ENCODE measurements at places on chromosomes 7 and 10. TPM values are rescaled to one million over a fixed set of nuclear protein-coding genes. Genes with fewer than 3 reads are reported as not detected.

Gene WDR86
- polyA plus RNA-seq = 24.3 TPM

Gene DGKI
- polyA plus RNA-seq = 2.2 TPM

Gene SLC39A12
- not detected for polyA plus RNA-seq

Gene HOXA13
- polyA plus RNA-seq = 0.01 TPM

Gene TSC22D4
- 49.4 TPM for polyA plus RNA-seq

Gene HEPACAM2
- 5.5 TPM for polyA plus RNA-seq

Gene PRSS37
- 0.27 TPM for polyA plus RNA-seq

Gene SLC26A4
- polyA plus RNA-seq = 5.7 TPM

Gene CRHR2
- 0.13 TPM for polyA plus RNA-seq

Gene ATP6V1F
- polyA plus RNA-seq = 261 TPM

GRCh38 chr10:132387764-132388210 lies 9.2 kb upstream of the PWWP2B start:
- DNase-seq = no peak

GRCh38 chr7:130010689-130011412 lies 40.3 kb downstream of the ZC3HC1 start:
- peak; percentile 90 for DNase-seq

GRCh38 chr7:134355004-134355525 lies 38.3 kb upstream of the SLC35B4 start:
- DNase-seq = no peak

GRCh38 chr10:76428551-76429367 lies 997.3 kb downstream of the LRMDA start:
- DNase-seq = no peak

GRCh38 chr7:64098-64915 lies 128.1 kb upstream of the FAM20C start:
- DNase-seq = peak; percentile 65

- DNase-seq = peak; percentile 85
Observed at GRCh38 chr7:1555046-1555812, 776 bp downstream of the TMEM184A start.

GRCh38 chr7:70712942-70713341 lies 419.0 kb upstream of the GALNT17 start:
- DNase-seq = no peak

GRCh38 chr7:18429547-18429946 lies 66.0 kb upstream of the HDAC9 start:
- no peak for DNase-seq

DNA sequence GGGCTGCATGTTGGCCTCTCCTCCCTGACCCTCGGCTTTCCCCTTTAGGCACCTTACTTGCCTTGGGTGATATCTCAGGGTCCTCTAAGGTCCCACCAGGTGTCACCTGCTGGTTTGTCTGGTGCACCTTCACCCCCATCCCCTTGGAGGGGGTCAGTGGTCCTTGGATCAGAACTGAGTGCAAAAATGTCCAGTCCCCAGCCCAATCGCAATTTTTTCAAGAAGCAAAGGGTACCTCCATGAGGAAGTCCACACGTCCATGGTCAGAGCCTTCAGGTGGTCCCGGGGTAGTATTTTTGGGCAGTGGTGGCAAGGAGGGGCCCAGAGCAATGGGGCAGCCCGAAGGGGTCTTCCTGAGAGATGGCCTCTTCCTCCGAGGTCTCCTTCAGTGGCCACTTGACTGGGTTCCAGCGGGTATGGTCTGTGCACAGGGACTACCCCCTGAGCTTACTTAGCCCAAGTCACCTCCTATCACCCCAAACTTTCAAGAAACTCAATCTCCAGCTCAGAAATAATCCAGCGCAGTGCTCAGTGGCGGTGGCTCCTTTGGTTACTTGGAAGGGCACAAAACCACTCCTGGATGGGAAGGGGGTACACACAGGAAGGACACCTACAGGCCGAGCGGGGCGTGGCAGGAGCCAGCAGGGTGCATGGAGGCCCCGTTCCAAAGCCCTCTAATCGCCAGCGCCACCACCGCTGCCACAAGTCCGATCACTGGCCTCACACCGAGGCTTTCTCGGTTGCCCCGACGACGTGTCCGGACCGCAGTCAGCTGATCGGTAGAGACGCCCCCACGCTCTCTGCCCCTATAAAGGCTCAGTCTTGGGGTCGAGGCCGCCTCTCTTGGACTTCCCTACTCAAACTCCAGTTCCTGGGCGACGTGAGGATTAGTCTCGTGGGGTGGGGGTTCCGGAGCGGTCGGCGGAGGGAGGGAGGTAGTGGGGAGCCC lies 4.5 kb downstream of the SAP25 start:
- no peak for DNase-seq

GRCh38 chr10:110304394-110304779 lies 333 bp downstream of the SMNDC1 start:
- no peak for DNase-seq

- no peak for DNase-seq
Observed at GRCh38 chr10:86346799-86347665, 19.6 kb downstream of the GRID1 start.

GRCh38 chr7:11434366-11434765 lies 397.6 kb downstream of the THSD7A start:
- no peak for DNase-seq

- DNase-seq = no peak
Observed at GRCh38 chr7:142442396-142442795, 184.5 kb upstream of the PRSS58 start.

DNA sequence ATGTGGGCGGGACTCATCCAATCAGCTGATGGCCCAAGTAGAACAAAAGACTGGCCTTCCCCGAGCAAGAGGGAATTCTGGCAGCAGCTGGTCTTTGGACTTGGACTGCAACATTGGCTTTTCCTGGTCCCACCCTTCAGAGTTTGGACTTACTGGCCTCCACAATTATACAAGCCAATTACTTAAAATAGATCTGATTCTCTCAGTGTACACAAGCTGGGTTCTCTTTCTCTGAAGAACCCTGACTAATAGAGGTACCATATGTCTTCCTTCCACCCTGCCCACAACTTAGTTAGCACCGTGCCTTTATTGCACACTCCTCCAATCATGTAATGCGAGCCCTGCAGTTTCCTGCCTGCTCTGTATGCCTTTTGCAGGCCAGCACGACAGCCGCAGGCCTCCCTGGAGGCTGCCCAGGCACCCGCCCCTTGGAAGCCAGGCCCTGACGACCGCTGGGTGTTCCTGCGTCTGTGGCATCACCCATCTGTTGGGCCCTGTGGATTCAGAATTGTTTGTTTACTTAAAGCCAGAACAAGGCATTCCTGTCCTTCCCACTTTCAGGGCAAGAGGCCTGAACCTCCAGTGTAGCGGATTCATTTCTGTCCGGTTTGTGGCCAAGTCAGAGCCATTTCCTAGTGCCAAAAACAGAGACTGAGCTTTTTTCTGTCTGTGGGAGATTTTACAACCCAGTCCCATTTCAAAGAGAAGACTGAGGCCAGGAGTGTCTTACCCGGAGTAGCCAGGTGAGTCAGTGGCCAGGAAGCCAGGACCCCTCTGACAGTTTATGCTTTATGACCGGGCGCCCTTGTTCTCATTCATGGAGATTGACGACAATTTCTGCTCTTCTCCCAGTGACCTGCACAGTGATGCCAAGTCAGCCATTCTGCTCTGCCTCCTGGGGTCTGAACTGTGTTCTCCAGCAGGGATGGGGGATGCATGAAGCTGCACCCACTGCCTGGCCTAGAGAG lies 968 bp upstream of the INMT start:
- no peak for DNase-seq

- DNase-seq = no peak
Observed at GRCh38 chr7:117856196-117856595, 17.0 kb downstream of the CTTNBP2 start.

GRCh38 chr7:22942191-22942590 lies 71.7 kb downstream of the HYCC1 start:
- no peak for DNase-seq

DNA sequence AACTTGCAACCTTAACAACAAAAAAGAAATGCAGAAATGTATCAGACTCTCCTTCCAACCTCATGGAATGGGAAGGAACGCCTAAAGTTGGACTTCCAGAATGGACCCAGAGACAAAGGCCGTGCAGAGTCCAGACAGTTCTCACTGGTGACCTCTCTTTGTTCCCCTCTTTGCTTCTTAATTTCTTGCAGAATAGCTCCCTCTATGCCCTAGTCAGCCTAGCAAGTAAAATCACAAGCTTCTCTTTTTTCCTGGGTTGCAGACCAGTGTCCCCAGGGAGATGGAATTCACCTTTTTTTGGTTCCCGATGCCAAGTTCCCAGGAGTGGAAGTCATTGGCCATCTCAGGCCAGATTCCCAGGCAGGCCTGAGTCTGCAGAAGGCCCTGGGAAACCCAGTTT lies 278.0 kb downstream of the CCSER2 start:
- no peak for DNase-seq

DNA sequence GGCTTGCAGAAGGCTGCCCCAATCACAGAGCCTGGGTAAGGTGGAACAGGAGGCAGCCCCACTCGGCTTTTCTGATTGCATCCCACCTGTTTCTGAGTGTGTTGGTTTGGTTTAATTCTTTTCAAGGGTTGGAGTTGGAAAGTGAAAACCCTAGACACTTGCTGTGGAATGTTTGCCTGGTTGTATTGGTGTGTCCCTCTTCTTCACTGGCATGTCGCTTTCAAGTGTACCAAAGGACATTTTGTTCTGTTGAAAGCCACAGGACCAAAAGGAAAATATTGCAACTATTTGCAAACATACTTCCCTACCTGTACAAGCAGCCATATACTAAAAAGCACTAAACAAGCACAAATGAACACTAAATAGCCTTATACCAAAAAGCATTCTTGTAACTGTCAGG lies 60.5 kb downstream of the NHLRC2 start:
- DNase-seq = no peak

DNA sequence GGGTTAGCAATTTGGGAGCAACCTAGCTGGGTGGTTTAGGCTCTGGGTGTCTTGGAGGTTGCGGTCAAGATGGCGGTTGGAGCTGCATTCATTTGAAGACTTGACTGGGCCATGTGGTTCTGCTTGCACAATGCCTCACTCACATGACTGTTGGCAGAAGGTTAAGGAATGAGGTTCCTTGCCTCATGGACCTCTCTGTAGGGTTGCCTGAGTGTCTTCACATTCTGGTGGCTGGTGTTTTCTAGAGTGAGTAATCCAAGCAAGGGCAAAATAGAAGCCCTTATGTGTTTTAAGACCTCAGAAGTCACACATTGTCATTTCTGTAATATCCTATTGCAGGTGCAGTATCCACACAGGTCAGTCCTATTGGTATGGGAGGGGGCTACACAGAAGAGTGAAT lies 52.0 kb downstream of the CDK14 start:
- no peak for DNase-seq

- DNase-seq = no peak
Observed at GRCh38 chr7:114530057-114530611, 115.5 kb downstream of the FOXP2 start.

GRCh38 chr10:89793649-89794254 lies 92.4 kb downstream of the KIF20B start:
- DNase-seq = peak; percentile 54

DNA sequence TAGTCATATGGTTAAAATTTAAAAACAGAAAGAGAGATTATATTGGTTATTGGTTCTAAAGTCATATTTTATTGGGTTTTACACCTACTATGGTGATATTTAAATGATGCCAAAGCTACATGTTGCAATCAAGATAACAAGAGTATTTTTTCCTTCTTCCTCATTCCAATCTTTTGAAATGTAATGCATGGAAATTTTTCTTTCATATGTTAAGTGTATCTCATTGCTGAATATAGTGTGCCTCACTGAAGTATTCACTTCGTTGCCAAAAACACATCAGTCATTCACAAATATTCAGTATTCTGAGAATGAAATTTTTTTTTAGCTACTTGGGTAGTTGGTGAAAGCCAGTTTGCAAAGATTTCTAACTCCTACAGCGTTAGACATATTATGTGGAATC lies 19.5 kb downstream of the HDAC9 start:
- no peak for DNase-seq

DNA sequence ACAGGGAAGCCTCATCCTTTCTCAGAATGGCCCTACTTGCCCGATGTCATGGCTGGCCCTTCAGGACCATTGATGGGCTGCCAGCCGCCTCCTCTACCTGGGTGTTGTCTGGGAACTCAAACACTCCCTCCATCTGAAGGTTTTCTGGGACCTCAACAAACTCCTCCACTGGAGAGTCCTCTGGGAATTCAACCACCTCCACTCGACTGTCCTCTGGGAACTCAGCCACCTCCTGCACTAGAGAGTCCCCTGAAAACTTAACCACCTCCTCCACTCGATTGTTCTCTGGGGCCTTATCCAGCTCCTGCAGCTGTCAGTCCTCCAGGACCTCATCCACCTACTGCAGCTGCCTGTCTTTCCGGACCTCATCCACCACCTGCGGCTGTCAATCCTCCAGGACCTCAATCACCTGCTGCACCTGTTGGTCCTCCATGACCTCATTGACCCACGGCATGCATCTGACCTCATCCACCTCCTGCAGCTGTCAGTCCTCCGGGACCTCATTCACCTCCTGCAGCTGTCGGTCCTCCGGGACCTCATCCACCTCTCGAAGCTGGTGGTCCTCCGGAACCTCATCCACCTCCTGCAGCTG lies 37.1 kb downstream of the MAT1A start:
- no peak for DNase-seq

GRCh38 chr10:48638739-48639527 lies 34.1 kb upstream of the ARHGAP22 start:
- DNase-seq = no peak

DNA sequence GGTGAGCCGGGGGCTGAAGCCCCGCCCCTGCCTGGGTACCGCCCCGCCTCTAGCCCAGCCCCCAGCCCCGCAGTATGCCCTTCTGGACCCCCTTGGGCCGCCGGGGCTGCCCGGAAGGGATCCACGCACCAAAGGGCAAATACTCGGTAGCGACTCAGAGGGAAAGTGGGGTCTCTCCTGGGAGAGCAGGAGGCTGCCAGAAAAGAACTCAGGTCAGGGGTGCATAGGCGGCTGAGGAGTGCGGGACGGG lies 796 bp downstream of the FBXL15 start:
- DNase-seq = no peak

GRCh38 chr7:134454277-134454676 lies 4.6 kb downstream of the AKR1B1 start:
- no peak for DNase-seq

DNA sequence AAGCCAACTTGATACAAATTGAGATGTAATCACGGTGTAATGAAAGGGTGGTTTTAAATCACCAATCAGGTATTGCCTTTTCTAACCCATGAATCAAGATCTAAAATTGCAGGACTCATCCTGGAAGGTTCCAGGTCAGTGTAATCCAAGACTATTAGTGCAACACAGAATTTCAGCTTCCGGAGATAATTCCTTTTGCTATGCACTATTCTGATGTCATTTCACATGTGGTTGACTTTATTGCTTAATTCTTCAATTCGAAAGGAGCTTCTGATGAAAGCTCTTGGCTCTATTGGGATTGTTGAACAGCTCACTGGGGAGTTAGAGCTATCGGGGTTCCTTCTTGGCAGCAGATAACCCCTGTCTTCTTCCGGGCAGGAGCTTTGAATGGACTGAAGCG lies 147.4 kb upstream of the INSYN2A start:
- DNase-seq = no peak

DNA sequence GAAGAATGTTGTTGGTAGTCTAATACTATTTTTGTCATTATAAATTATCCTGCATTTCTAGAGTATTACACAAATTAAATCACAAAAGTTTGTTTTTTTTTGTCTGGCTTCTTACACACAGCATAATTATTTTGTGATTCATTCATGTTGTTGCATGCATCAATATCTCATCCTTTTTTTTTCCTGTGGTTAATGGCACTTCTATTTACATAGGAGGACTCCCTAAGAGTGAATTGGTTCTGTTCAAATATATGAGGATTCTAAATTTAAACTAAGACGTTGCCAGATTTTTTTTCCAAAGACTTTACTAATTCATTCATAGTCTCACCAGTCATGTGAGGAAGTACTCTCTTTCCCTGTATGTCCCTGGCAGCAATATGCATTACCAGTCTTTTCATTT lies 303.3 kb downstream of the GPR37 start:
- no peak for DNase-seq
